ENCODE measurements at places on chromosomes 5 and 9.

- DNase-seq: no peak
Measured at GRCh38 chr5:112870966-112871365, 9.9 kb downstream of the SRP19 start.

- DNase-seq: no peak
Measured at GRCh38 chr9:16039218-16039987, 486.6 kb downstream of the CCDC171 start.

DNA sequence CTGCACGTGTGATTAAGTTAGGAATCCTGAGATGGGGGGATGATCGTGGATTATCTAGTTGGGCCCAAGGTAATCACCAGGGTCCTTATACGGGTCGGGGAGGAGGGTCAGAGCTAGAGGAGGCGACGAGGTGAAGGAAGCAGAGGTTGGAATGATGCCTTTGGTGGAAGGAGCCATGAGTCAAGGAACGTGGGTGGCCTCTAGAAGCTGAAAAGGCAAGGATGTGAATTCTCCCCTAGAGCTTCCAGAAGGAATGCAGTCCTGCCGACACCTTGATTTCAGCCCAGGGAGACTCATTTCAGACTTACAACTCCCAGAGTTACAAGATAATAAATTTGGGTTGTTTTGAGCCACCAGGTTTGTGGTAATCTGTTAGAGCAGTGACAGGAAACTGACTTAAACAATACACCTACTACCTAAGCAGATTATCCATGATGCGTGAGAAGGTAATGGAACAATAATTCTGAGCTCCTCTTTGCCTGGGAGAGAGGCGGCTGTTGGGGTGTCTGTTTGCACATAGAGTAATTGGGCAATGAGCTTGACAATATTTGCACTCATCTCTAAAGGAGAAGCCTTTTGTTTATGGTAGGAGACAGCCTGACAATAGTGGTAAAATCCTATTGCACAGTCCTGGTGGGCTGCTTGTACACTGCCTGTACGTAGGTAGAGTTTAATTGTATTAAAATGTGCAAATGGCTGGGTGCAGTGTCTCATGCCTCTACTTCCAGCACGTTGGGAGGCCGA, 129.3 kb upstream of the IER5L start:
- DNase-seq: no peak

DNA sequence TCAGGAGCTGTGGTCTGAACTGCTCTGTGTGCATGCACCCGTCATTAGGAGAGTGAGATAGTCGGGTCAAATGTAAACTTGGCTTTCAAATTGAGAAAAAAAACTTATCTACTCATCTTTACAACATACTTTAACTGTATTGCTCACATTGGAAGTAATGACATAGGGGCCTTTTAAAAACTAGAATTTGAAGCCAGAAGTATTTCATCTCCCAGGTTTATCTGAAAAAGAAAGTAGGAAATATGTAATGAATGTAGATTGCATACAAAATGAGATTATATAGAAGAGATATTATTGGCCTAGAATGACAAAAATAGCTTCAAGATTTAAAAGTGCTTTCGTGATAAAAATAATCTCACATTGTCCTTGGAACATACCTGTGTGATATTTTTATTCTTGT, 24.3 kb downstream of the RGS7BP start:
- DNase-seq: no peak

DNA sequence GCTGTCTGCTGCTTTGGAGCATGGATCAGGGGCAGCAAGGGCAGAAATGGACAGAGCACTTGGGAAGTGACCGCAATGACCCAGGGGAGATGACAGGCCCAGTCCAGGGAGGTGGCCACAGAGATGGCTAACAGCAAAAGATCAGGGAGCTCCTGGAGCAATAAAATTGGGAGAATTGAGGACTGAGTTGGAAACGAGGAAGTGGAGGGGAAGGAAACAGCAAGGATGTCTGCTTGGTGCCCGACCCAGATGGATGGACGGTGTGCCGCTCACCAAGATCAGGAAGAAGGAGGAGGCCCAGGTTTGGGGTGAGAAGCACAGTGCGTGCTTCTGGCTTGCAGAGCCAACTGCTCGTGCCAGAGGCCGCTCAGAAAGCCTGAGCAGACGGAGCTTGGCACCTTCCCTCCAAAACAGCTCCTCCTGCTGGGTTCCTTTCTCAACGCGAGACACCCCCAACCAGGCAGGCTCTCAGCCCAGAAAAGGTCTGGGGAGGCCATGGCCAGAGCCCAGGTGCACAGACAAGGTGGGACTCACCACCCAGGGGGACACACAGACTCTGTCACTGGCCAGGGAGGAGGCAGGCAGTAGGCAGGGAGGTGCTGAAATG, 1.7 kb upstream of the SLC34A1 start:
- DNase-seq: no peak

DNA sequence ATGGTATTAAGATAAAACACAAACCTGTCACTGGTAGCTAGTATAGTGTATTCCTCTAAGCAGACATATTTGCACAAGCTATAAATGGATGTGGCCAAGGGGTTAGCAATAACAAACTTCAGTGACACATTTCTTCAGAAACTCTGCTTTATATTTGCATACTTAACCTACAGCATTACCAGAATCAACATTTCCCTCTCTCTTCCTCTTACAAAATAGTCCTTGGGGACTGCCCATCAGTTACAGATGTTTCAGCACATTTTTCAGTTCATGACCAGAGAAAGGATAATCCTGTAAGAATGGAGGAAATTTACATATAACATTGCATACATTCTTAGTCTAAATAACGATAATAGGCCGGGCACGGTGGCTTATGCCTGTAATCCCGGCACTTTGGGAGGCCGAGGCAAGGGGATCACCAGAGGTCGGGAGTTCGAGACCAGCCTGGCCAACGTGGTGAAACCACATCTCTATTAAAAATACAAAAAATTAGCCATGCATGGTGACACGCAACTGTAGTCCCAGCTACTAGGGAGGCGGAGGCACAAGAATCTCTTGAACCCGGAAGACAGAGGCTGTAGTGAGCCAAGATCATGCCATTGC, 25.3 kb upstream of the SLC1A1 start:
- DNase-seq: no peak

DNA sequence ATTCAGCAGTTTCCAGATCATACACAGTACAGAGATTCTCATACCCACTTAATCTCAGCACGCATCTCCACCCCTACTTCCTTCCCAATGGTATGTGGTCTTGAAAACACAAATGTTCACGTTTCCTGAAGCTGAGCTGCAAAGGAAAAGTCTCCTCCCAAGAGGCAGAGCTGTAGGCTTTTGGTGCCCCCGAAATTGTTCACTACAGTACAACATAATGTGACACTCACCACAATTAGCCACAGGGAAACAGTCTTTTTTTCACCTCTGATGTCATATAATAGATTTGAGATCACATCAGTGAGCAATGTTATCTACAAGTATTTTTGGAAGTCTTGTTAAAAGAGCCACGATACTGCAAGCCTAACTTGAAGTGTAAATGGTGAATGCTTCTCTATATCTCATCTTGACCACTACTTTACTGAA, 40.2 kb downstream of the NFIB start:
- DNase-seq: no peak

DNA sequence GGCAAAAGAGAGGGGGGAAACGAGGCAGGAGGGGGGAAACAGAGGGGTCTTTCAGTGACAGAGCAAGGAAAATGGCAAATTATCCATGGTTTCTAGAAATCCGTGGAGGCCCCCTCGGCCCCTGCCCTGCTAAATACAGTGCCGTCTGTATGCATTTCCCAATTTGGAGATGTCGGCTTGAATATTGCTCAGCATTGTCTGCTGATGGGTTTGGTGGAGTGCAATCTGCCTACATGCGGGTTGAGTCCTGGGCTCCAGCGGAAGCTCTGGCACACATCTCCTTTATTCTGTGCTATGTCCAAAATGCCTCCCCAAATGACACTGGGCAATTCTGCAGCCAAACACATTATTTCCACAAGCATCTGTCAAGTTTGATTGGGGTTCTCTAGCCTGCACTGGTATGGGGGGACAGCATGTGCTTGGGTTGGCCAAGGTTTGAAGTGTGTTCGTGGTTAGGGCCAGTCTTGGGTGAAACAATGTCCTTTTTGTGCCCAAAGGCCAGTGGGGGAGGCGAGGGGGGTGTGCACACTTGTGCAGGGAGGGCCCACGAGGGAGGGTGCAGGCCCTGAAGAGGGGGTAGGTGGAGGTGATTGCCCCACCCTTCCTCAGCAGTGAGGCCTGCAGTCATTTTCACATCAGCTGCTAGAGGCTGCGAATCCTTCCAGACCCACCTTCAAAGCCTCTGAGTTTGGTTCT, 6.2 kb upstream of the NEUROG1 start:
- no peak for DNase-seq

DNA sequence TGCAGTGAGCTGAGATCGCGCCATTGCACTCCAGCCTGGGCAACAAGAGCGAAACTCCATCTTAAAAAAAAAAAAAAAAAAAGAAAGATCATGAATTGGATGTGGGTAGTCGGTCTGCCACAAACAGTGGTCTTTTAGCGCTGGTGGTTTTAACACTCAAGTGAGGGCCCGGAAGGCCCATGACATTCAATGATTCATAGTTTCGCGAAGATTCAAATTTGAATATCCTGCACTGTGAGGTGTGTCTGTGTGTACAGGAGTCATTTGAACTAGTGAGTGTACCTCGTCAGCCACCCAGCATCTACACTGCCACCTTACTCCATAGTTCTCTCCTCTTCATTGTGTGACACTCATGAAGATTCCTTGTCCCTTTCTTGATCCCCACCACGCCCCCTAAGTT, 41.3 kb downstream of the CFAP77 start:
- DNase-seq: no peak

GRCh38 chr5:59922220-59922619, 28.7 kb upstream of the PDE4D start:
- no peak for DNase-seq
